CD8-positive, alpha-beta T cell (primary cell): ENCODE measurements at places on chromosomes 2 and 18.

DNA sequence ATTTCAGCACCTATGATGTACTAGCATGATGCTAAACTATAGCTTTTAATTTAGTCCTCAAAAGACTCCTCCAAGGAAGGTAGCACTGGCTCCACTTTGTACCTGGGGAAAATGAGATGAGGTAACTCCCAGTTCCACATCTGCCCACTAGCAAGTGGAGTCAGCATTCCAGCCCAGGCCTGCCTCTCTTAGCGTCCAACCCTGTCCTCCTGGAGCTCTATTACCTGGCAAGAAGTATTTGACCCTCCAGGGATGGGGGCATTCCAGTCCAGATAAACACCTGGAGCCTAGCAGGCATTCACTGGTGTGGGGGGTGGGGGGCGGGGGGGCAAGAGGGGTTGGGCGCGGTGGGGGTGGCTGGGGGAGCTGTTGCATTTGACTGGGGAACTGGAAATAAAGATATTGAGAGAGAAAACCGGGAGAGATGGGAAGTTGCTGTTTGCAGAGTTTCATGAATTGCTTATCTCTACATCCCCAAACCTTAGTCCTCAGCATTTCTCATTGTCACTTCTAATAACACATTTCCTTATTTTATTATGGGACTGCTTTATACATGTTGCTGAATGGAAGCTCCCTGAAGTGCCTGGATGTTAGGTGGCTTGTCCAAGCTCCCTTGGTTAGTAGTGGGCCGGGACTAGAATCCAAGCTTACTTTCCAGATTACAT, 22.0 kb upstream of the FZD5 start:
- DNase-seq: no peak

DNA sequence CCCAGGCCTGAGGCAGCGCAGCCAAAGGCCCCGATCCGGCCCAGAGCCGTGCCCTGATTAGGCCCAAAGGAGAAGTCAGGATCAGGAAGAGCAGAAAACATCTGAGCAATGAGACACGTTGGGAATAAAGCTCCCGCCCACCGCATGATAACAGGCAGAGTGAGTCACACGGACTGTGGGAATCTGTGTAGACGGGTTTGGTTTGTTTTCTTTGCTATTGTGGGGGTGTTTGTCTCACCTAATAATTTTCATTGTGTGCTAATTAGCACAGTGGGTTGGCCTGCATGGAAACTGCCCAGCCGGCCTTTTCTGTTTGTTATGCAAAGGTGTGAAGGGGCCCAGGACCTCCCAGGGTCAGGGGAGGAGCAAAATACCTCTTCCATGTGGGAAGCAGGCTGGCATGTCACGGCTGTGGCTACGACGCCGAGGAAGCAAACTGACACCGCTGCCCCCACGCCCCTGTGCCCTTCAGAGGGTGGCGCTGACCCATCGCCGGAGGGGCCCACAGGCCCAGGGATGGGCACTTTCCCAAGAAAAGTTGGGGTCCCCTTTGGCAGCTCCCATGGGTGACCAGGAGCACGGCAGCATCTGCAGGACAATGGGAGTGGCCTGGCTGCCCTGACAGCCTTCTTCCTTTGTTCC, 68.4 kb upstream of the CTDP1 start:
- DNase-seq: no peak

DNA sequence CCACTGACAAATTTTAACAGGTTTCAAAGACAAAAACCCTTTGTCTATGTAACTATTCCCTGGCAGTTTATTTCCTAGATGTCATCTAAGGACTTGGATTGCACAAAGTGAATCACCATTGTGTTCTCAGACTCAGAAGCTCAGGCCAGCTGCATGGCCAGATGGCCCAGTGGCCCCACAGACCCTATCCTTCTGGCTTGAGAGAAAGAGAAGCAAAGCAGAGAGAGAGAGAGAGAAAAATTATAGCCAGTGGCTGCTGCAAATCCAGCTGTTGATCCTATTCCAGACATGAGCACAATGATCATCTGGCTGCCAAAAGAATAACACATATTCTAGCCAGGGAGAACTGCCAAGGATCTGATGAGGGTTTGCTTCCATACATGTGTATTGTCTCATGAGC, 25.8 kb downstream of the CTLA4 start:
- no peak for DNase-seq

DNA sequence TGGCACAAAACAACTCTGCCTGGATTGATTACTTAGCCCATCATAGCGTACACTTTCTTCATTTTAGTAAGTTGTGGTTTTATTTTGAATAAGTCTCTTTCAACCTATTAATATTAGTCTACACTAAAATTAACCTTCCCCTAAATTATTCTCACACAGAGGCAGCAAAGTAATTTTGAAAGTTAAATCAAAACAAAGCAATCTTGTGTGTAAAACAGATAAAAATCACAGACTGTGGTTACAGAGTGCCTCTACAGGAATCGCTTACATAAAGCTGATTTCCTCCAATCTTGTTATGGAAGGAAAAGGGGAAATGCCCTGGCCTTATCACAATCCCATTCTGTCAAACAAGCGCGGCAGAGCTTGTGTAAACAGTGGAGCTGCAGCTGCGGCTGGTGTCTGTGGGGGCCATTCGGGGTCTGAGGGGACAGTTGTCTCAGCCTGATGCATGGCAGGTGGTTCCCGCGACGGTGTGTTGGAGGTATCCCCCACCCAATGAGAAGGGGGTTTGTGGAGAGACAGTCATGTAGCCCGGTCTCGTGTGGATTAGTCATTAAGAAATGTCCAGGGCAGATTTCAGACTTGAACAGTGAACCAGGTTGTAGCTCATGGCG, 42.1 kb downstream of the BCL2L11 start:
- DNase-seq: no peak

DNA sequence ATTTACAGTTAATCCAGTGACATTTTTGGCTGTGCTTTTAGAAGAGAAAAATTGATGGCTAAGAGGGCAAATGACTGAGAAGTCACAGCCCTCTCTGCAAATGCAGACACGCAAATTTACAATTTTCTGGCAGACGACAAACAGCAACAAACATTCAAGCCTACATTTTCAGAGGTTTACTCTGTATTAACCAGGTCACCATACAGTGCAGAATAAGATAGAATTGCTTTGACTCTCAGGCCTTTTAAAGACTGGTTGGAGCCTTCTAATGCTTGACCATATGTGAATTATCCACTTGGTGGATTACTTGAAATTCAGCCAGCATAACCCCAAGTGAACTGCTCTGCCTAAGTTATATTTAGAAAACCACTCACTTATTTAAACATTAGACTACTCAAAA, 280.9 kb upstream of the STON1 start:
- no peak for DNase-seq

- no peak for DNase-seq
These were observed 12.5 kb upstream of the TGOLN2 start for GRCh38 chr2:85340034-85340892.

DNA sequence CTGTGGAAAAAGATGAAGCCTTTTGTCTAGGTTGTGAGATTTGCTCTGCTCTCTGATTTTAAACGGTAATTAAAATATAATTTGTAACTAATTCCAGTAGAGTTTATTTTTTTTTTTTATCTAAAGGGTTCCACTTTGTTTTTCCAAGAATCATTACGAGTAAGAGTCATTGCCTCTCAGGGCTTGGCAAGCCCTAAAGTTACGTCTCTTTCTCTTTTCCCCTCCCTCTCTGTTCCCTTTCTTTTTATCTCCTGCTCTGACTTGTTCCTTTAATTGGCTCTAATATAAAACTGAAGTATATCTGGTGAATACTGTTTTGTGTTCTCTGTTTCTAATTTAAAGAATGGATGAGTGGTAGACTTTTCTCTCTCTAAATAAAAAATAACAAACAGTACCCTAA, 75.8 kb downstream of the CALCRL start:
- no peak for DNase-seq

DNA sequence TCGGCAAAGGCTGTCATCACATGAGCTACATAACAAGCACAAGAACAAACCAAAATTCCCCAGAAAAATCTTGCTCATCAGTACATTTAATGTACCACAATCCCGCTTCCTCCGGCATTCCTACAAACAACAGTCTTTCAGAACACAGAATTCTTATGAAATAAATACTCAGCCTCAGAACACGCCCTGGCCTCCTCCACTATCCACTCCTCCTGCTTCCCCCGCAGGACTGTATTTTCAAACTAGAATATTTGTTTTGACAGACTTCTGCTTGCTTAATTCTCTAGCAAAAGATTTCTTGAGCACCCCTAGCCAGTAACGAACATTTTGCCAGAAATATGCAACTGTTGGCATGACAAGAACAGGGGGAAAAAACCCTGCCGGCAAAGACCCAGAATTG, 131.2 kb downstream of the THADA start:
- no peak for DNase-seq

GRCh38 chr18:77071711-77072292, 60.8 kb downstream of the MBP start:
- DNase-seq: peak; percentile 95

GRCh38 chr2:53600815-53601214, 166.8 kb upstream of the CHAC2 start:
- DNase-seq: no peak

DNA sequence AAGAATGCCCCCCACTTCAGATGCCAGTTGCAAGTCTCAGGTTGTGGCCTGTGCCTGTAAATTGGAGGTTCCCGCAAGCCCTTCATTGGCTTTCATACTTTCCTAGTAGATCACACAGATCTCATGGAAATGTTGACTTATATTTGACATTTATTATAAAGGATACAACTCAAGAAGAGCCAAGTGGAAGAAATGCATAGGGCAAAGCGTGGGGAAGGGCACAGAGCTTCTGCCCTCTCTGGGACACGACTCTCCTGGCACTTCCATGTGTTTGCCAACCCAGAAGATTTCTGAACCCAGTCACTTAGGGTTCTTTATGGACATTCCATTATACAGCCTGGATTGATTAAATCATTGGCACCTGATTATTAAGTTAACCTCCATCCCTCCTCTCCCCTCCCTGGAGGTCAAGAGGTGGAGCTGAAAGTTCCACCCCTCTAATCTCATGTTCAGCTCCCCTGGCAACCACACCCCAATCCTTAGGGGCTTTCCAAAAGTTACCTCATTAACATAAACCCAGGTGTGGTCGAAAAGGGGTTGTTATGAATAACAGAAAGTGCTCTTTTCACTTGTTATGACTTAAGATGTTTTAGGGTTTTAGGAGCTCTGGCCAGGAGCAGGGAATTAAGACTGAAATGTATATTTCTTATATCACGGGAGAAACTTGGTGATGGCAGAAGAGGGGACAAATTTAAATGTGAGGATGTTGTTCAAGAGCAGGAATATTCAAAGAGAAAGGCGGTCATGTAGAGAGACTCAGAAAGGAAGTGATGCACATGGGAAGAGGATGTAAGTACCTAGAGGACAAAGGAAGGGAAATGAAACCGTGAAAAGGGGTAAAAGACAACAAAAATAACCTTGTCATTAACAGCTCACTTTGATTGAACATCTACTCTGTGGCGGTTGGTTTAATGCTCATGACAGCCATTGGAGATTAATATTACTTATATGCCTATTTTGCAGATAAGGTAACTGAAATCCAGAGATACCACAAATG, 31.8 kb downstream of the SP100 start:
- no peak for DNase-seq

DNA sequence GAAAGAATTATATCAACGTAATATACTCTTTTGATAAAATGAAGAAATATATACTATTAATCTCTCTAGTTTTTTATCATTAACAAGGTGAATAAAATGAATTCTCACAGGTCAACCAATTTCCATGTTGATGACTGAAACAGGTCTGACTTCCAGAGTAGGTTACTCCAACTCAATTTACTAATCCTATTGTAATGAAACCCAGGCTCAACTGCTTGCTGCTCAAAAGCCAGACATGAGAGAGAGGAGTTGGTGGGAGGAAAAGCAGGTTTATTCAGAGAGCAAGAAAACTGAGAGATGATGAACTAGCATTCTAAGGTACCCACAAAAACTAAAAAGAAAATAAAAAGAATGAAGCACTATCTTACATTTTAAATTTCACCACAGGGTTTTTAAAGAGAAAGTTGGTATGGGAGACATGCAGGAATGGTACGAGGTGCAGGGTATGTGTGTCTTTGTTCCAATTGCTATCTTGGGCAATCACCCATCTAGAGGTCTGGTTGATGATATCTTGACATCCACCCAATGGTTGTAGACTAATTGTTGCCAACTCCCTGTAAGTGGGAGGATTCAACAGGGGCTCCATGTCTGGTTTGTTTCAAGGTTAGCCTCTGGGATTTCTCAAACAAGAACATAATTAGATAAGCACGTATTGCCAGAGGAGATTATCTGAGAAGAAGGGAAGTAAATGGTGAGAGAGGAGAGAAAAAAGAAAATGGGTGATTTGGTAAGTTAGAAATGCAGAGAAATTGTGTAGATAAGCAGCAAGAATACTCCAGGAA, 471.4 kb upstream of the REG3G start:
- DNase-seq: no peak
